Renal cortical epithelial cell (primary cell): ENCODE measurements at places on chromosomes 5 and 9. TPM values are rescaled to one million over a fixed set of nuclear protein-coding genes. Genes with fewer than 3 reads are reported as not detected.

GRCh38 chr9:91040371-91041215 lies 239.0 kb downstream of the SYK start:
- DNase-seq: no peak

- peak; percentile 86 for DNase-seq
These were observed 547.2 kb downstream of the LRRC70 start for GRCh38 chr5:63125862-63126261.

Gene PCDHAC1
- 0.52 and 2.7 TPM in 2 replicates for total RNA-seq

Gene SH3GL2
- total RNA-seq: 0.25 and 1.0 TPM in 2 replicates

DNA sequence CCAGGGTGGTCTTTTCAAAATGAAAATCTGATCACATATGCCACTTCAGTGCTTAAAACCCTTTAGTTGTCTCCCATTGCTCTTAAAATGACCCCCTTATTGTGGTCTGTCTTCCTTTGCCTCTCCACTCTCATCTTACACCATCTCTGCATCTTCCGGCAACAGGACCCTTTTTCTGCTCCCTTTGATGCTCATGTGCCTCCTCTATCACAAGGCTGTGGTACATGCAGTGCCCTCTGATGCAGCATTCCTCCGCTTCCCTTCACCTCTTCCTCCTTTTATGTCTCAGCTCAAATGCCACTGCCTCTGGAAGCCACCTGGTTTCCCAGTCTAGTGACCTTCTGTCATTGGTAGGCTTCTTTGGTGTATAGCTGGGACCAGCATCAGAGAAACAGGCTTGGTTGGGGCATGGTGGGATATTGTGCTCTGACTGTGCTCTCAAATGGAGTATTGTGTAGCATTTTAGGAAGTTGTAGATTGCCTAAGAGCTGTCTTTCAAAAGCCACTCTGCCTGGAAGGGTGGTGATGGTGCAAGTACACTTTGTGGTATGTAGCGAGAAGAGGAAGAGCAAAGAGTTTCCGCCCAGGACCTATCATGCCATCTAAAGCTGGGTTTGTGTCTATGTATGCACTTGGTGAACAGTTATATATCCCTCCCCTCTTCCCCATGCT lies 28.1 kb downstream of the ARHGAP26 start:
- DNase-seq: no peak

DNA sequence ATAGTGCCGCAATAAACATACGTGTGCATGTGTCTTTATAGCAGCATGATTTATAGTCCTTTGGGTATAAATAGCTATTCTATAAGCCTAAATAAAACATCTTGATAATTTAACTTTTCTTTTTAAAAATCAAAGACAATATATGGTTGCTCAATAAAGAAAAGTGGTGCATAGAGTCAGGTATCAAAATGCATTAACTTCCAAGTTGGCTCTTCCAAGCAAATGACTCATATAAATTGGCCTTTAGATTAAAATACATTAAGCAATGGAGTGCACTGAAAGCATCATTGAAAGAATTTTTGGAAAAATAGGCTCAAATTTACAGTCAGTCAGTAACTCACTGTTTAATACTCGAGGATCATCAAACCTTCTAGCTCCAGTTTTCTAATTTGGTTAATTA lies 106.6 kb downstream of the PLCXD3 start:
- DNase-seq: no peak

GRCh38 chr5:112238473-112238872 lies 180.6 kb downstream of the EPB41L4A start:
- no peak for DNase-seq

- DNase-seq: no peak
These were observed 55.3 kb upstream of the RNU6ATAC start for GRCh38 chr9:134219646-134220060.

Gene SYK
- total RNA-seq: 7.9 and 11.8 TPM in 2 replicates

GRCh38 chr9:89788434-89788833 lies 183.6 kb downstream of the GADD45G start:
- no peak for DNase-seq

- no peak for DNase-seq
These were observed 9.8 kb downstream of the LRRC26 start for GRCh38 chr9:137160054-137160425.

Gene MEF2C
- total RNA-seq: 1.8 and 8.3 TPM in 2 replicates

Gene CD72
- 0.60 and 1.2 TPM in 2 replicates for total RNA-seq

DNA sequence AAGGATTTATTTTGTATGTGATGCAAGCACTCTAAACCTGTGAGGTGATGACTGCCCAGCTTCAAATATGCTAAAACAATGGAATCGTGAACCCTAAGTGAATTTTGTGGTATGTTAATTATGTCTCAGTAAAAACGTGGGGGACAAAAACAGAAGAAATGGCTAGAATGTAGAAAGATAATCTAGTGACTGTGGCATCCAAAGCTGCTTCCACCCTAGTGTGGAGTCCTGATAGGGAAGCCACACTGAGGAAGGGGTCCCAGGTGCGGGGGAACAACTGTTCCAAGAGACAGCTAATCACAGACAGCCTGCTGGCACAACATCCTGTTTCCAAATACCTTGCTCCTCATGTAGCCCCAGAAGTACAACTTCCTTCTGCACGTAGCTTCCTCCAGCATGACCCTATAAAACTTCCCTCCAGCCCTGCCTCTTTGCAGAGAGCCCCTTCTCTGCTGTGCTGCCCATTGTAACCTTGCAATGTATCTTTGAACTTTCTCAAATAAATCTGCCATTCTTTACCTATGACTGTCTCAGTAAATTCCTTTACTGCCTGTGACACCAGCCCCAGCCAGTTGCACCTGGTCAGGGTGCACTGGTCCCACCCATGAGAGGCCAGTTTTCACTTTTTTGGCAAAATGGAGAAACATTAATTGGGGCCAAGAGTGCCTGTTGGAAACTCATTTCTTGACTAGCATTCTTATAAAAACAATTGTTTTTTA lies 4.9 kb downstream of the GMCL2 start:
- no peak for DNase-seq

DNA sequence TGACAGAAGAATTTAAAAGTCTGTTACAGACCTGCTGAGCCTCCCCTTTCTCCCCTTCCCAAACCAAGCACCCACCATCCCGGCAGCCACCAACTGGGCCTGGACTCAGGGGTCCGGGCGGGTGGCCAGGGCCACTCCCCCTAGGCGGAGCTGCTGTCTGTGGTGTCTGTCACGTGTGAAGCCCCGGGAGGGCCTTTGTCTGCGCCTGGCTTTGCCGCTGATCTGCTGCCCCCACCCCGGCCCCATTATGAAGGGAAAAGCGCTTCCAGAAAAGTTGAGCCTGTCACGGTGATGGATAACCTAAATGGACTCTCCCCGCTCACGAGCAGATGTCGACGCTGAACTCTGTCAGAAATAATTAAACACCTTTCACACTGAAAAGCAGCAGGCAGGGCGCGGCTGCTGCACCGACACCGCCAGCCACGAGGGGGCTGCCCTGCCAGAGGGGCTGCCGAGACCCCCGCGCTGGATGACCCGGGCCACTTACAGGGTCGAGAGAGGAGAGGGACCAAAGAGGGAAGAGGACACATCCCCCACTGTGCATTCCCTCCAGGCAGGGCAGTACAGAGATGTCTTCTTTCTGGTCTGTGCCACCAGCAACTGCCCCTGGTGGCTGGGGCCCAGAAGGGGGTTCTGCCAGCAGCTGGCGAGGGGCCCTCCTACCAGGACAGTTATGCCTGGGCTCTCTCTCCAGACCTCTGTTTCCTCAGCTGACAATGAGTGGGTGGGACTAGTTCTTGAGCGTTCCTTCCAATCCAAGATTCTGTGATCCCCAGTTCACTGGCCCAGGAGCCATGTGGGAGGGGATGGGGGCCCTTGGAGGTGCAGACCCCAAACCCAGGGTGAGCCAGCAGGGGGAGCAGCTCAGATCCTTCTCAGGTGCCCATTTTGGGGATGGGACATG lies 36.0 kb upstream of the BARHL1 start:
- no peak for DNase-seq

Gene HMCN2
- total RNA-seq: under 0.01 TPM in 1 of 2 replicates, not detected in the other

Gene SLC34A1
- 0.05 TPM in 1 of 2 replicates, not detected in the other for total RNA-seq

Gene GABRA6
- total RNA-seq: not detected in 2 replicates

Gene SLC6A19
- total RNA-seq: not detected in 2 replicates

Gene AGXT2
- total RNA-seq: 0.20 TPM in 1 of 2 replicates, not detected in the other

Gene KIAA0825
- 3.3 and 10.8 TPM in 2 replicates for total RNA-seq

Gene LCN1
- total RNA-seq: not detected in 2 replicates

DNA sequence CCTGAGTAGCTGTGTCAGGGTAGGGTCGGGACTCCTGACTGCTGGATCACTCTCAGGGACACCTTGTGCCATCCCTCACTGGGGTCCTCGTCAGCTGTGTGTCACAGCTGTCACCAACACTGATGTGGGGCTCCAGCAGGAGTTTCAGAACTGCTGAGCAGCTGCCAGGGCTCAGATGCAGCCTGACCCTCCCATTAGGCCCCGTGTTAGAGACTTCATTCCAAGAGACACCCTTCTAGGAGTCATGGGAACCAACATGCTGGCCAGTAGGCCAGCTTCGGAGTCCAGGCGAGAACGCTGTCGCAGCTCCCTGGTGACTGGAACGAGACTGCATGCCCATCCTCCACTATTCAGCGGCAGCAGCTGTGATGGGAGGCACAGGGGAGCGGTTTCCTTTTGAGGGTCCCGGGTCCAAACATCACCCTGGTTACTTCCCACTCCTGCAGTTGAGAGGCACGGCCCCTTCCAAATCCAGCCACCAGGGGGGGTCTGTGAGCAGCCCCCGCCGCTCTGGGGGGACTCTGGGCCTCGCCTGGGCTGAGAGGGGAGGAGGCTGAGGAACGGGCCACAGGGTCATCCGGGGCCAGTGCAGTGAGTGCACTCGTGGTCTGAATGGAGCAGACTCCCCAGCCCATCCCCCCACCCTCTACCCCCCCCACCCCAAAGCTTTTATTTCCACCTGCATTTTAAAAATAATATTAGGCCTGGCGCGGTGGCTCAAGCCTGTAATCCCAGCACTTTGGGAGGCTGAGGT lies 12.6 kb upstream of the TCF7 start:
- DNase-seq: no peak

DNA sequence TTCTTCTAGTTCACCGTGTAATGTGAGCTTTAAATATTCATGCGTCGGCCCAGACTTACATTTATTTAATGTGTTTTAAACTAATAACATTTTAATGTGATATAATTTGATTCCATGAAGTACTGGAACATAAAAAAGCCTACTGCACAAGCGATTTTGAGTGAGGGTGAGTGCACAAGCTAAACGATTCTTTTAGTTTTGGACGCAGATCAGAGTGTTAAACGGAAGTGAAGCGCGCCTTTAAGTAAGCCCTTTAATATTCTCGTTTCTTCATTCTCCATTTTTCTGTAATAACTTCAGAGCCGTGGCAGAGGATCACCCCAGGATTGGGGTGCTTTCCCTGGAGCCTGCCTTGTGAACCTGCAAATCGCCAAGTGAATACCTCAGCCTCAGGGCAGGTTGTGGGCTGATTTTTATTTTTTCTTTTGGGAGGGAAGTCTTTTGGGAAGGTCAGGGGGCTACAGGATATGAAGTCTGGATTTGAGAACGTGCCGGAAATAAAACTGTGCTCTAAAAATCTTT lies 4.9 kb upstream of the PAX5 start:
- DNase-seq: no peak

Gene PCDHB14
- total RNA-seq: 0.35 and 3.5 TPM in 2 replicates

- DNase-seq: peak; percentile 77
These were observed 13.6 kb upstream of the PALM2AKAP2 start for GRCh38 chr9:109766351-109766750.

Gene IL17B
- not detected in 2 replicates for total RNA-seq

Gene SNCAIP
- total RNA-seq: 1.7 and 3.0 TPM in 2 replicates

- DNase-seq: no peak
These were observed 52.1 kb downstream of the NSG2 start for GRCh38 chr5:174097486-174098185.

GRCh38 chr5:177372034-177372896 lies 12.0 kb upstream of the SLC34A1 start:
- no peak for DNase-seq

Gene TRIM14
- 5.2 and 11.3 TPM in 2 replicates for total RNA-seq

Gene RASGEF1C
- not detected in 2 replicates for total RNA-seq

- peak; percentile 41 for DNase-seq
These were observed 59.5 kb downstream of the MAST4 start for GRCh38 chr5:66655395-66656324.

Gene CYLC2
- not detected in 2 replicates for total RNA-seq

DNA sequence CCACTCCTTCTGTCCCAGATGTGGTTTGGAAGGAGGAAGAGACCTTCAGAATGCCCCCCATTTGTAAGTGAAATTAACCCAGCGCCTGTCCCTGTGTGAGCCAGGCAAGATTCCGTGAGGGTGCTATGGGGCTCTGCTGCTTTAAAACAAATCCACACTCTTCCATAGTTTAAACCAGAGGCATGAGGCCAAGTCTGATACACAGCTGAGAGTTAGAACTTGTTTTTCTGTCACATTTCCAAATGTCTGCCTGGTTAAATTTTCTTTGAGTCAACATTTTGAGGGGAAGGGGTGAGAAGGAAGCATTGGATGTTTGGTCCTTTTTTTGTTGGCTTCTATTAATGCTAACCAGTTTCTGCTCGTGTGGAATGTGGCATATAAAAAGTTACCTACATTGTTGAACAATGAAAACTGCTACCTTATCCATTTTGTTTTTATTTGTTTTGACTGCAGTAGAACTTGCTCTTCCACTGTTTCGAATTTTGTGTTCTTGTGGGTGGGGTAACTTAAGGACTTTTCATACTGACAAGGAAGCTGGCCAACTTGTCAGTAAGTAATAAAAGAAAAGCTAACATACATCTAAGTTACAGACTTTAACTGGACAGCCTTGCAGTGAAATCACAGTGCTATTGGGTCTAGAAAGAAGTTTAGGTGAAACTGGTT lies 12.9 kb downstream of the RGMB start:
- no peak for DNase-seq

- no peak for DNase-seq
These were observed 30.9 kb upstream of the ABLIM3 start for GRCh38 chr5:149110406-149110805.

Gene CACFD1
- 9.2 and 22.0 TPM in 2 replicates for total RNA-seq

GRCh38 chr5:40877371-40877988 lies 31.8 kb upstream of the C7 start:
- peak; percentile 4 for DNase-seq

Gene CORO2A
- 4.9 and 5.5 TPM in 2 replicates for total RNA-seq

Gene LHX3
- not detected in 2 replicates for total RNA-seq

Gene GPBP1
- 74.8 and 91.2 TPM in 2 replicates for total RNA-seq

Gene RUFY1
- total RNA-seq: 41.3 and 85.2 TPM in 2 replicates
